ENCODE measurements at places on chromosomes 3 and 15.

GRCh38 chr3:51395493-51396213, 4.6 kb downstream of the RBM15B start:
- no peak for DNase-seq

DNA sequence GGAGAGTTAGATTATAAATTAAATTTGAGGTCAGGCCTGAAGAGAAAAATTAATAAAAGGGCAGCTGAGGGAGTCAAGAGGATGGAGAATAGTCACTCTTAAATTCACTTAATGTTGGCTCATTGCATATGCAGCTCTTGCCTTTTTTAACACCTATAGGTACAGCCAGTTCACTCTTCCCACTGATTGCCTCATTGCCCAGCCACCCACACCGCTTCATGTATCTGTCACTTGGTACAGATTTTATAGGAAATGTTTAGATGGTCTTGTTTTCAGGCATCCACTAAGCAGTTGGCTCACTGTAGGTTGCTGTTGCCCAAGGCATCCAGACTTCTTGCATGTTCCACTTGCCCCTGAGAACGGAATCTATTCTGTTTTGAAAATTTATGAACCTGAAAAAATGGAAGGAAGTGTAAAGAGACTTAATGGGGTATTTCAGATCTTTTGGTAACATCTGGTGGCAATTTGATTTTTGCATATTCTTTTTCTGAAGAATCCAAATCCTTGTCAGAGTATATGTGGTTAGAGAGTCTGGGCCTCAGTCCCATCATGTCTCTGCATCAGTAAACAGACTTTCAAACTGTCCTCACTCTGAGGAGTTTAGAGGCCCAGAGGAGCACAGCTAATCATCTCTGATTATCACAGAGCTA, 151.9 kb downstream of the RBPMS2 start:
- no peak for DNase-seq

- DNase-seq: no peak
These were observed 590.9 kb downstream of the EPHA3 start for GRCh38 chr3:89698208-89698830.

DNA sequence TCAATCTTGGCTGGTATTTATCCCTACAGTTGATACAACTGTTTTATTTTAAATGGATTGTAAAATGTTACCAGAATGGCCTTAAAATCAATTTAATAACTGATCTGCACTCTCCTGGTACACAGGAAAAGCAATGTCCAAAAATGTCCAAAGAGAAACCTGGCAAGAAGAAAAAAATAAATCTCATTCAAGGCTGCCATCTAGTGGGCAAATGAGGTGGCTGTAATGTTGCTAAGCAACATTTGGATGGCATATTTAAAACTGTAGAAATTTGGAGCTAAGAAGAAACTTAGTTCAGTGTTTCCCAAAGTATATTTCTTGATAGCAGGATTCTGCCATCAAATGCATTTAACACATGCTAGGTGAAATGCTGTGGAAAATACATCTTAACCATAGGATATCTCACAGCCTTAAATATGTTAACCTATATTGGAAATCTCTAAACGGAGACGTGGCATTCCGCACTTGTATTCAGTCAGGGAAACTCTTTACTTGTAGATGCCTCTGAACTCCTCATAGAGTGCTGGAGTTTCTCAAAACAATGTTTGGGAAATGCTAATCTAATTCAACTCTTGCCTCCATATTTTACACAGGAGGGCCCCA, 216.8 kb downstream of the ERC2 start:
- no peak for DNase-seq

DNA sequence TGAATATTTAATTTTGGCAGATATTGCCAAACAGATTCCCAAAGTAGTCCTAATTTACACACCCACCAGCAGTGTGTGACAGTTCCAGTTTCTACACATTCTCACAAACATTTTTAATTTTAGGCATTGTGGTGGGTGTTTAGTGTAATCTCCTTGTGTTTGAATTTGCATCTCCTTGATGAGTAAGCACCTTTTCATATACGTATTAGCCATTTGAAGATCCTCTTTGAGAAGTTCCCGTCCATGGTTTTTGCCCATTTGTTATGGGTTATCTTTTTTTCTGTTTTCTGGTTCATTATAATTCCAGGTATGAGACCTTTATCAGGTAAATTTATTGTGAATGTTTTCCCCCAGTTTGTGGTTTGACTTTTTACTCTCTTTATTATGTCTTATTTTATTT, 2.3 kb upstream of the TM4SF19 start:
- no peak for DNase-seq

DNA sequence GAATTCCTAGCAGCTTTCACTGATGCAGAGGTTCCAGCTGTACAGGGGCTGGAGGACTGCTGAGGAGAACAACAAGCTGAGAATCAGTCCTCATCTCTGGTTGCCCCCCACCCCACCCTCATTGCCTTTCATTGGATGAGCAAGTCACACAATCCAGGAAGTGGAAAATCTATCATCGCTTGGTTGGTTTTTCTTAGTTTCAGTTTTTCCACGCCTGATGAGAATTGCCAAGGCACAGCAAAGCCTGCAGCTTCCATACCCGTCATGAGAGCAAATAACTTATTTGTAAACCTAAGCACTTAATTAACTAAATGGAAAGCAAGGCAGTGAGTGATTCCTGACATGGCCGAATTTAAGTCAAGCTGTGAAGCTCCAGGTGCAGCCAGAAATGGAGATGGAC, 21.4 kb upstream of the LIPC start:
- no peak for DNase-seq

- no peak for DNase-seq
These were observed 388.7 kb upstream of the SGO1 start for GRCh38 chr3:20574746-20575145.

DNA sequence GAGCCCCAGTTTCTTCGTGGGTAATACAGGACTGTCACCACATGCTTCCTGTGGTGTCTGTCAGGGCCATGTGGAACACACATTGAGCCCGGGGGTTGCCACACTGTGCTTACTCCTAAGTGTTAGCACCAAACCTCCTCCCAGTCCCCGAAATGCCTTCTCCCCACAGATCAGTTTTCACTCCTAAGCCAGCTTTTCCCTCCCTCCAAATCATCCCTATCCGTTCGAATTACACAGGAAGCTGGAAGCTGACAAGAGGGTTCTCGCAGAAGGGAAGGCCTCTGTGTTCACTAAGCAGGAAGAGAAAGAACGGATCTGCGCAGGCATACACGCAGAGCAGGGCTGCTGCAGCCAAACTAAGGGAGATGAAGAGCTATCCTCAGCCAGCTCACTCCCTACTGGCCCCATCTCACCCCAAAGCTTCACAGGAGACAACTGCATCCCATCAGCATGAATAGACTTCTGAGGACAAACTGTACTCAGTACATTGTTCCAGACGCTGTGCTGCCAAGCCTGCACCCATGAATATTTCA, 32.3 kb downstream of the XXYLT1 start:
- peak; percentile 60 for DNase-seq

GRCh38 chr3:21654241-21654640, 96.8 kb downstream of the ZNF385D start:
- DNase-seq: no peak

DNA sequence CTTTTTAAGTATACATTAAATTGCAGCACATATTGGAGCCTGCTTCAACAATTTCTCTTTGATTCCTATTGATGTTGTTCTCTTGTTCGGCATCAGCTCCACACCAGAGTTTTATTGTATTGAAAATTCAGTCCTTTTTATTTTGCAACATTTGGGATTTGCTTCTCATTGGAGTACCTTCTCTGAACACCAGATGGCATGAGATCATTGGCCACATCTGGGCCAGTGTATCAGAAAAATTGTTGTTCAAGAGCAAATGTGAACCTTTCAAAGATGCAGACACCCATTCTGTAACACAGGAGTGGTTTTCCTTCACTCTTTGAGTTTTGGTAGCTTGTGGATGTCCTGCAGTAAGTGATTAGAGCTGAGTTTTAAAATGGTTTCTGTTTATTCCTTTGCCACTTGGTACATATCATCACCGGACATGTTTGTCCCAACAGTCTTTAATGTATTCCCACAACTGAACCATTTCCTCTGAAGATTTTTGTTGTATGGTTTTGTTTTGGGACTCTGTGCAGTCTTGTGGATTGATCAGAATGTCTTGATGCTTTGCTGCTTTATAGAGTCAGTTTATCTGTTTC, 96.1 kb downstream of the MCTP2 start:
- DNase-seq: no peak

- DNase-seq: no peak
These were observed 93.0 kb downstream of the HHLA2 start for GRCh38 chr3:108389372-108389771.

DNA sequence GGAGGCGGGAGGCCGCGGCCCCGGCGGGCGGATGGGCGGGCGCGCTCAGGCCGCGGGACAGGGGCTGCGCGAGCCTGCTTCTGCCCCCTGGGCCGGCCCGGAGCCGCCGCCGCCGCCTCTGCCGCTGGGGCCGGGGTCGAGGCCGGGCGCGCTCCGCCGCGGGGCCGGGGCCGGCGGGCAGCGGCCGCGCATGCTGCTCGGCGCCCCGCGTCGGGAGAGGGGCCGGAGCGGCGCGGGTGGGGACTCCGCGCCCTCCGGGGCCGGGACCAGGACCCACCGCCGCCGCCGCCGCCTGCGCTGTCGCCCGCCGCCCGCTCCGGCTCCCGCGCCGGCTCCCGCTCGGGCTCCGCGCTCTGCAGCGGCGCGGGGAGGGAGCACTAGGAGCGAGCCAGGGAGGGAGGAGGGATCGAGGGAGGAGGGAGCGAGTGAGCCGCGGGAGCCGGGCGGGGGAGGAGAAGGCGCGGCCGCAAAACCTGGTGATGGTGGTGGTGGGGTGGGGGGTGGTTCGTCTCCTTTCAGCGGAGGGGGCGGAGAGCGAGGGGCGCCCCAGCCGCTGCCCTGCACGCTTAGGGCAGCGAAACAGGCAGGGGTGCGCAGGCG, at the start of gene LINGO1:
LINGO1 (minus strand) TSS at position 379 of the 600 bp plus-strand sequence. CDS start 597 bp downstream, outside the sequence.
- DNase-seq: no peak

DNA sequence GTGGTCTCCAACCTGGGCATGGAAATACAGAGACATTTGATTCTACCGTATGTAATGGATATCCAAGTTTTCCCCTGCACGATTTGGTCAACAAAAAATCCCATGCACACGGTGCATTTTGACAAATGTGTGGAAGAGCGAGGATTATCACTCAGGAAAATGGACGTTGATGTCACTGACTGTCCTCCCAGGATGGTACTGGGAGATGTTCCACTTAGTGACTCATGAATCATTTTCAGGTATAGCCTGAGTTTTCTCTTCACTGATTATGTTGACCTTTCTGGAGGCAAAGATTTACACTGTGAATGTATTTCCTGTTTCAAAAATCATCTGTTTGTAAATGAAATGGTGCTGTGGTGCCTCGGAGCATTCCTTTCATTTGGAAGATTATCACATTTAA, 596.7 kb upstream of the ADAMTS9 start:
- no peak for DNase-seq

GRCh38 chr3:481680-482079, 285.1 kb downstream of the CHL1 start:
- DNase-seq: no peak

DNA sequence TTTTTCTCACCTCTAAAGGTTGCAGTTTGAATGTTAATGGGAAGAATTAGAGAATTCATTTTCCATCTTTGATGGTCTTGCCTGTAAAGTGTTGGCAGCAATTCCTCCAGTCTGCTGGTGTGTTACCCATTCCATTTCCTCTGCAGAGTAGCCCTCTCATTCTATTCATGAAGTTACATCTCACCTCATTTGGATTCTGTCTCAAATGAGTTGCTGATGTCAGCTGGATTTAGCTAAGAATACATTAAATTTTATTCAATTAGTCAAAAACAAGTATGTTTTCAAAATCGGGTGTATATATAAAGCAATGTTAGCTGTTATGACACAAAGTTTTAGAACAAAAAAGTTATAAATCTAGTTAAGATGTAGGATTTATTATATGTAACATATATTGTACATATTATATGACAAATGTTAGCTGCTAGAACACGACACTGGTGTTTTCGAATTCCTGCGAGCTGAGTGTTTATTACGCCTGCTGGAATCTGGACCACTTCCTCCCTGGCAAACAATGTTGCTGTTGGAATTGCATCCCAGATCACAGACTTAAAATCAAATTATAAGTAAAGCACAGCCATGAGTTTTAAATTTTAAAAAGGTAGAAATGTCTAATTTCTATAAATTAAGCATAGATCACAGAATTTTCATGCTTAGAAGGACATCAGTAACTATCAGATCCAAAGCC, 516.2 kb downstream of the OCA2 start:
- DNase-seq: no peak

DNA sequence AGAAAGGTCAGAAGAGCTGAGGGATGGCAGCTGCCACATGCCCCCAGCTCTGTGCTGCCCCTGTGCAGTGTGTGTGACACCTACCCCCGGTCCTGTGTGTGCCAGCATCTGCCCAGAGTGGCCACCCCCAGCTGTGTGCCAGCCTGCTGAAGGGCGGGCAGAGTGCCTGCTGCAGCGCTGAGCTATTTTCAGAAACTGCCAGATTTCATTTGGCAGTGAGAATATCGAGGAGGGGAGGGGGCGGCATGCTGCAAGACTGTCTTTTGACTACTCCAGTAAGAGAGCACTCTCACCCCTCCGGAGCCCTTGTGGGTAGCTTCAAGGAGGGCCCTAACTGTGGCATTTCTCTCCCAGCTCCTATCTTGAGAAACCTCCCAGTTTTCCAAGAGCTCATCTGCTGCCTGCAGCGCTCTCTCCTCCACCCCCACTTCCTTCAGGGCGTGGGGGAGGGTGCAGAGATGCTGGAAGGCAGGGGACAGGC, 25.2 kb upstream of the DOCK3 start:
- DNase-seq: no peak

GRCh38 chr3:126445506-126445905, 30.2 kb downstream of the ZXDC start:
- DNase-seq: peak; percentile 44

- DNase-seq: no peak
These were observed 563.7 kb downstream of the NSUN3 start for GRCh38 chr3:94626573-94626972.

DNA sequence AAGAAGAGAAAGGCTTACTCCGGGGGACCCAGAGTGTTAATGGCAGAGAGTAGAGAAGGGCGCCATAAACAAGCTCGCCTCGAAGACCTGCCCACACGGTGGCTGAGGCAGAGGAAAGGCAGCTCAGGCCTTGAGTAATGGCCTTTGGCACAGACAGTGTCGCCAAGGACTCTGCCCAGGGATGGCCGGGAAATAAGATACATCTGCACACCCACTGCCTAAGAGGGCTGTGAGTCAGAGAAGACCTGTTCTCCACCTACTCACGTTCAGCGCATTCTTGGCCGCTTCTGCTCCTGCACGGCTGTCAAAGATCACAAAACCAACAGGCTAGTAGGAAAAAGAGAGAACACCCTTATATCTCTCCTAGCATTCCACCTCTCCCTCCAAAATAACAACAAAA, 26.2 kb downstream of the RBPMS2 start:
- no peak for DNase-seq

GRCh38 chr3:105367063-105367405, 325 bp downstream of the ALCAM start:
- DNase-seq: no peak

DNA sequence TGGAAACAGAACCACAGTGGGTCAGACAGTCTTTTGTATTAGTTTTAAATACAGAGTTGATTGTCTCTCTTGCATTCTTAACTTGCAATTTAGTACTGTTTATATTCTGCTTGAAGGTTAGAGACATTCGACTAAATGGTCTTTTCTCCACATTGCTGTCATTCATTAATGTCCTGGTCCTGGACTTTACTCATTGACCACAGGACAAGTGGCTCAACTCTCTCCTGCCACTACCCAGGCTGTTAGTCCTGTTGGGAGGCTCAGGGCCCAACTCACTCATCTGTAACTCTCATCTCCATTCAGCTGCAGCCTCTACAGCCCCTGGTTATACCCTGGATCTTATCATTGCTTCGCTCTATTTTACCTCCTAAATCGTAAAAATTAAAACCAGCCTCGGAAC, 427.4 kb downstream of the LPP start:
- DNase-seq: no peak
